Fibroblast of skin of abdomen (primary cell): ENCODE measurements at places on chromosomes 11 and 22.

DNA sequence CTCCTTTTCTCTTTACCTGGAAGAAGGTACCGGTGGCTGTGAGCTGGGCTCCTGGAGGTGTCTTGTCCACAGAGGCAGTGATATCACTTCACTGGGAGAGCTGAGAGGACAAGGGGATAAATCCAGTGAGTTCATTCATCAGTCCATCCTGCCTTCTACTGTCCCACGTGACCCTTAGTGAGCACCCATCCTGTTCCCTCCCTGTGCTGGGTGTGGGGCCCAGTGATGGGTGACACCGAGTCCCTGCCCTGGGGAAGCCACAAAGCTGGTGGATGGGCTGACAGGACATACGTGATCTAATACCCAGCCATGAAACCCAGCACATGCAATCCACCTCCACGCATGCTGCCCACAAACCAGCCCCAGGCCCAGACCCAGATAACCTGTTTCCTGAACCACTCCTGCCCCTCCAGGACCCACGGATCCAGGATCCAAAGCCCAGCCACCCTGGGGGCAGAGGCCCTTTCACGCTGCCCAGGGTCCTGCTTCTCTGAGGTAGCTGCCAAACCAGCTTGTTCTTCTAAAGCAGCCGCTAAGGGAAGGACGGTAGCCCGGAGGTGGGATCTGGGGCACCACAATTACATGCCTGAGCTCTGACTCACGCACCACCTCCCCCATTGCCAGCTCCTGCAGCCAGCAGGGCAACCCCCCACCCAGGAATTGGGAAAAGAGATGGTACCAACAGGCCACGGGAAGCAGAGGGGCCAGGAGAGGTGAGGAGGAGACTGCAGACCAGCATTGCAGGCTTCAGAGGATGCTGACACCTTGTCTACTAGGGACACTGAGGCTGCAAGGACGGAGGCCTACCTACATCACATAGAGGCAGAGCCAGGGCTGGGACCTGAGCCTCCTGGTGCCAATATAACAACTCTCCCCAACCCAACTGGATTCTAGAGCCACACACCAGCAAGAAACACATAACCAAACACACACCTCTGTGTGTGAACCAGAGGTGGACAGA is 35.2 kb downstream of the GDPD5 start:
- DNase-seq: peak; percentile 63

GRCh38 chr11:101445761-101446160 is 138.0 kb downstream of the TRPC6 start:
- no peak for DNase-seq

GRCh38 chr11:64124147-64124546 is 41.8 kb downstream of the MACROD1 start:
- DNase-seq: no peak

DNA sequence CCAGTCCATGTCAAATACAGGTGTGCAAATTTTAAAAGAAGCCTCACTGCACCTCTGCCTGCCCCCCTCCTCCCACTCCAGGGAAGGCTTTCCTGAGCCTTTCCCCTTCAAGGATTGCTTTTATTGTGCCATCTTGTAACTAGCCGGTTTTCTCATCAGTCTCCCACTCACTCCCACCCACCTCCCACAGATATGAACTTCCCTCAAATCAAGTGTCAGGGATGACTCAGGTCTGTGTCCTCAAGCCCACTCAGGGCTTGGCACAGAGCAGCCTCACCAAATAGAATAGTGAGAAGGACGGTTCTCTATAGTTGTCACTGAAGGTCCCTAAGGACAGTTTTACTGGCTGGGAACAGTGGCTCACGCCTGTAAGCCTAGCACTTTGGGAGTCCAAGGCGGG is 43.0 kb downstream of the THAP12 start:
- no peak for DNase-seq

DNA sequence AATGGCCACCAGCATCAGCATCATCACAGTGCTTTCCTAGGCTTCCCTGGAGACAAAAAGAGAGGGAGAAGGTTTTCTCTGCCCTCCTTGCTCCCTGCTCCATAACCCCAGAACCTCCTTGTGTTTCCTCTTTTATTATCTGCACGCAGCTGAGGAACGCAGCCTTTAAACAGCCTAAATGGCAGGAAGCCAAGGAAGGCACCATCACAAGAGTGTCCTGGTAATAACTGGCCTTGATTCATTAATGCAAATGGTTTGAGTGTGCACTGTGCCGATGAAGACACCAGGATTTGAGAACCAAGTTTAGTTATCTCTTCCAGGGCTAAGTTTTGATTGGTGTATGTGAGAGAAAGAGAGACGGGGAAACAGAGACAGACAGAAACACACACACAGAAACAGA is 29.4 kb upstream of the DRD2 start:
- no peak for DNase-seq

DNA sequence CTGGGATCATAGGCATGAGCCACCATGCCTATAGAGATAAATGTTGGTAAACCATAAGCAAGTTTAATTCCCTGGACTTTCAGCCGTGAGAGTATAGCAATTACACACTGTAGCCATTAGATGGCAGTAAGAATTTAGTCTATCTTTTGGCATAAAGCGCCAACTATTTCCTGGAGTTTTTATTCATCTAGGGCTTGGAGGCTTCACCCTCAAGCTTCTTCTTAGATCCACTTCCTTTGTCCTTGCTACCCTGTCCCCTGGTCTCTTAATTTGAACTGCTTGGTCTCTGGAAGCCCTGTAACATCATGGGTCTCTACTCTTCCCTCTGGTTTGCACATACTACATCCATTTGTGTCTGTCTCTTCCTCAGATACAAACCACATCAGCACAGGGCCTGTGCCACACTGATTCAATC is 38.2 kb downstream of the OR10A6 start:
- peak; percentile 70 for DNase-seq

- no peak for DNase-seq
These were observed 9.9 kb upstream of the ACER3 start for GRCh38 chr11:76850815-76851214.

GRCh38 chr11:130629039-130629438 is 180.6 kb downstream of the ADAMTS15 start:
- DNase-seq: peak; percentile 53

DNA sequence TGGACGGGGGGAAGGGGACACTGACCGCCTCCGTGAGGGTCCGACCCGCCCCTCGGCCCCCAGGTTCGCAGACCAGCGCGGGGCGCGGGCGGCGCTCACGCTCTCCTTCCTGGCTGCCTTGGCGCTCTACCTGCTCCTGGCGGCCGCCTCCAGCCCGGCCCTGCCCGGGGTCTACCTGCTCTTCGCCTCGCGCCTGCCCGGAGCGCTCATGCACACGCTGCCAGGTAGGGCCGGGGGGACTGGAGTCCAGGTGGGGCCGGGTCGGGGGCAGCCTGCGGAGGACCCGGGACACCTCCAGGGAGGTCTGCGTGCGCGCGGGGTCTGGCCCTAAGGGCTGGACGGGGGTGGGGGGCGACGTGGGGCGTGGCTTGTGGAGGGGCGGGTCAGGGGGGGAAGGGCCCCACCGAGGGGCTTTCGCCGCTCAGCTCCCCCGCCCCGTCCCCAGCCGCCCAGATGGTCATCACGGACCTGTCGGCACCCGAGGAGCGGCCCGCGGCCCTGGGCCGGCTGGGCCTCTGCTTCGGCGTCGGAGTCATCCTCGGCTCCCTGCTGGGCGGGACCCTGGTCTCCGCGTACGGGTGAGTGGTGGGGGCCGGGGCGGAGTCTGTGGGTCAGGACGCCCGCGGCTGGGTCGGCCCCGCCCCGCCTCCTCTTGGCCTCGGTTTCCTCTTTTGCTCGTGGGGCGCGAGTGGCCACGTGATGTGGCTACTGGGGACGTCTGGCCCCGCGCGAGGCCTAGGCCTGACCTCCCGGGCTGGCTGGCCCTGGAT is 19.9 kb downstream of the PHLDA2 start:
- DNase-seq: no peak

GRCh38 chr11:72326151-72326848 is 82.3 kb upstream of the PHOX2A start:
- peak; percentile 75 for DNase-seq

DNA sequence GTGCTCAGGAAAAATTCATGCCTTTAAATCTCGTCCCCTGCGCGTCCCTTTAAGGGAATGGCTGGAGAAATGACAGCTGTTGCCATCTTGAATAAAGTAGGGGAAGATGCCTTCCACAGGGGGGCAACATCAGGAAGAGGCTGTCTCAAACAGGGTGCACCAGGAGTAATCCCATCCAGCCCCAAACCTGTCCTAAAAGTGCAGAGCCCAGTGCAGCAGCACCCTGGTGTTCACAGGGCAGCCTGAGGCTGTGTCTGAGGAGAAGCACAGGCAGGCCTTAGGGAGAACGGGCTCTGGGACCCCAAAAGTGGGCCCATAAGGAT is 10.8 kb upstream of the C11orf96 start:
- DNase-seq: no peak

GRCh38 chr11:66920978-66921784 is 37.0 kb downstream of the PC start:
- DNase-seq: no peak

- DNase-seq: peak; percentile 21
These were observed 243.1 kb downstream of the KCNA4 start for GRCh38 chr11:29773656-29774264.

DNA sequence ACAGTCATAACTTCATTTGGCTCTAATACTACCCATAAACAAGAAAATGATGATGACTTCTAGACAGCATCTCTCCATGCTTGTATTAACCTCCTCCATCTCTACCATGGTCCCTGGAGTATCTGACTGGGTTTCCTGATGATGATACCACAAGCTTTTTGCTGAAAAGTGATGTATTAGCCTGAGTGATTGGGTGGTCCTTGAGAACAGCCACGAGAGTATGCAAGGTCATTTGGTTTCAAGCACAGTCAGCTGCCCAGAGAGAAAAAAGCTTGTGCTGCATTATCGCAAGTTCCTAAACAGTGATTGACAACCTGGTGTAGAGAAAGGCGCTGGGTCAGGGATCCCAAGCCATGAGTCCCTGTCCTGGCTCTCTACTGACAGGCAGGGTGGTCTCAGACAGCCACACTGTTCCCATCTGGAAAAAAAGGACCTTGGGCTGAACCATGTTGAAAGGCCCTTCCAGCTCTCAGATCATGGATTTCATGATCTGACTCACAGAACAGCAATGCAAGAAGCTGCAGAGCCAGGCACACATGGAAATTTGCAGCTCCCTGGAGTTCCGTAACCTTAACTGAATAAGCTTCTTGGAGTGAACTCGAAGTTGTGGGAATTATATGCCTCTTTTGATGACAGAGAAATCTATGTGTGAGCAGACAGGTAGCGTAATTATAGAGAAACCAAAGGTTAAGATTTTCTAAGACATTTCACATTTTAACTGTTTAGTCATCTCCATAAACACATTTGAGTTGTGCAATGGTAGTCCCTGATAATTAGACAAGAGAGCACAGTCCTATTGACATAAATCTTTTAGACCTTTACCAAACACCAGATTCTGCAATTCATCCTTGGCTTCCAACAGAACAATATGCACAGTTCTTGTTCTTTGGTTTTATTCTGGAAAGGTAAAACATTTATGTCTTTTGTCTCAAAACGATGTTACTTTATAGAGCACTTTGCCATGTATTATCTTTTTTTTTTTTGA is 54.1 kb upstream of the UBASH3B start:
- DNase-seq: peak; percentile 95
